Head of caudate nucleus (tissue), 42 donors: ENCODE measurements at places on chromosomes 4 and X.

DNA sequence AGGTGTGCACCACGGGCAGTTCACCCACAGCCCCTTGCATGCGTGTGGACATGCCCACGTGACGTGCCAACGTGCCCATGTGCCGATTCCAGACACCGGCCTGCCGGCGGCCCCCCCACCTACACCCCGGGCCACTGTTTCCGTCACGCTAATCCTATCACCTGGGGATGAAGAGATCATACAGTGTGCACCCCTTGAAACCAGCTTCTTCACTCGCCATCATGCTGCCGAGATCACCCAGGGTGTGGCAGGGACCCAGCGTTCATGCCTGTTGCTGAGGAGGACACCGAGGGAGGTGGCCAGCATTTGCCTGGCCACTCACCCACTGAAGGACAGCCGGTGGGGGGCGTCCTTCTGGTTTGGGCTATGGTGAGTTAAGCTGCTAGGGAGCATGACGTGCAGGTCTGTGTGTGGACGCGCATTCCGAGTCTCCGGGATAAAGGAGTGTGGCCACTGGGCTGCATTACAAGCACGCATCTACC is 14.1 kb downstream of the CTBP1 start:
- DNase-seq, result no peak

DNA sequence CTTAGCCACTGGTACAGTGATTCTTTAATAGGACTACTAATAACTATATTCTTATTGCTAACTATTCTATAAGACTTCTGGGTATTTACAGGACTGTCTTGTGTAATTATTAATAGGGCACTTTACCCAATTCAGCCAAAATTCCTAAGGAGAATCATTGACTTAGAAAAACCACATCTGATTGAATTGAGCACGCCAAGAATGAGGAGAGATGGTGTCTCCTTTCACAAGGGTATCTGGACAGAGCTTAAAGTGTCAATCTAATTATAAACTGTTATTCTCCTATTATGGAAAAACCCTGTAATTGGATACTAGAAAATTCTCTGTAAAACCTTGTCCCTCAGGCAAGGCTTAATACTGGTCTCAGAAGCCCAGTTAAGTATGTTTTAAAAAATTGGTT is 111.1 kb upstream of the TLL1 start:
- no peak for DNase-seq

DNA sequence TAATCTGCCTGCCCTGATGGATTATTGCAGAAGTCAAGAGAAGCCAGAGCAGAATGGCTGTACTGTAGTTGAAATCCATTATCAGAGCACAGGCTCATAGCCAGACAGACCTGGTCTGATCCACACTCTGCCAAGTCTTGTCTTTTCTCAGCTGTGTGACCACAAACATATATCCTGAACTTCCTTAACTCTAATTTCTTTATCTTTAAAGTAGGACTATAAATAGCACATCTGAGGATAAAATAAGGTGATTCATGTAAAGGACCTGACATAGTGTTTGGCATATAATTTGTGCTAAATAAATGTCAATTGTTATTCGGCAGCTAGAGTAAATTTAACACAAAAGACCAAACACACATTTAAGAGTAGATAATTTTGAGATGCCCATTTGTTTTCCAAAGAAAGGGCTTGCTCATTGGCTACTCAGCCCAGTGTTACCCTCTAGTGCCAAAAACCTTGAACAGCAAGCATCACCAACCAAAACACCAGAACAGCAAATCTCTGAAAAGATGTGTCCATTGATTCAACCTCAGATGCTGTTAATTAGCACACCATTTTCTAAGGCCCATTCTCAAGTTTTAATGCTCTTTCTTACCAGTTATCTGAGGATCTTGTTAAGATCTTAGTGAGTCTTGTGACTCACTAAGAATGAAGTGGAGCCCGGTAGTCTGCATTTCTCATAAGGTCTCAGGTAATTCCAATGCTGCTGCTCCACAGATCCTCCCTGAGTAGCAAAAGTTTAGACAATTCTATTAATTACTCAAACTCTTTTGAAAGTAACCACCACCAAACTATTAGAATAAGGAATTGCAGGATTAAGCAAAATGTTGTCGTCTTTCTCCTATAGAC is 108.8 kb downstream of the HHIP start:
- no peak for DNase-seq

GRCh38 chr4:40379248-40379647 is 44.1 kb downstream of the CHRNA9 start:
- DNase-seq, result no peak

GRCh38 chr4:40980318-40980883 is 230.6 kb downstream of the NSUN7 start:
- DNase-seq, result no peak

DNA sequence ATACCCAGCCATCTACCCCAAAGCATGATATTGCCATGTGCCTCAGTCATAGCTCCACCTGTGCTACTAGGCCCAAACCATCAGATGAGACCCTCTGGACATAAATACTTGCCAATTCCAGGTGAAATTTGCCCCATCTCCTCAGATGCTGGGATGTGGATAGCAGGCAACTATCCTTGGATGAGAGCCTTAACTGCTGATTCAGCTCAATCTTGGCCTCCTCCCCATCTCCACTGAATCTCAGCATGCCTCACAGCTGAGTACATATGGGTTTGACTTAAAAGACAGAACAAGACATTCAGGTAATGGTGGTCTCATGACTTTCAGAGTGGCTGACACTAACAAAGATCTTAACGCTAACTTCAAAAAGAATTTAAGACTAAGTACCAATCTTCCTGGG is 50.8 kb upstream of the KLHL13 start:
- no peak for DNase-seq

DNA sequence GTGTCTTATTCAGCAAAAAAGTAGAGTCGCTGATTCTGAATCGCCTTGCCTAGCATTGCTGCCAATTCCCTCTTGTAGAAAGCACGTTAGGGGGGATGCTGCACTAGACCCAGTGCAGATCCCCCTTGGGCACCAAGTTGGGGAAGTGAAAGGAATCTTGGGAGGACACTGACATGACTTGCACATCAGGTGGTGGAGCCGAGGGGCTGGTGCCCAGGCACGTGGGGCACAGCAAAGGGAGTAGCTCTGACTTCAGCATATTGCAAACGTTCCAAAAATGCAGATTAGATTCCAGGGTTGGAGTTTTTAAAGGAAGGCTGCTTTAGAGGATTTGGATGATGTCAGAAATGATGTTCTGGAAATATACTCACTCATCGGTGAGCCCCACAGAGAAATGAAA is 47.4 kb upstream of the GPM6B start:
- no peak for DNase-seq

GRCh38 chr4:20960291-20960690 is 260.0 kb downstream of the PACRGL start:
- DNase-seq, result no peak

DNA sequence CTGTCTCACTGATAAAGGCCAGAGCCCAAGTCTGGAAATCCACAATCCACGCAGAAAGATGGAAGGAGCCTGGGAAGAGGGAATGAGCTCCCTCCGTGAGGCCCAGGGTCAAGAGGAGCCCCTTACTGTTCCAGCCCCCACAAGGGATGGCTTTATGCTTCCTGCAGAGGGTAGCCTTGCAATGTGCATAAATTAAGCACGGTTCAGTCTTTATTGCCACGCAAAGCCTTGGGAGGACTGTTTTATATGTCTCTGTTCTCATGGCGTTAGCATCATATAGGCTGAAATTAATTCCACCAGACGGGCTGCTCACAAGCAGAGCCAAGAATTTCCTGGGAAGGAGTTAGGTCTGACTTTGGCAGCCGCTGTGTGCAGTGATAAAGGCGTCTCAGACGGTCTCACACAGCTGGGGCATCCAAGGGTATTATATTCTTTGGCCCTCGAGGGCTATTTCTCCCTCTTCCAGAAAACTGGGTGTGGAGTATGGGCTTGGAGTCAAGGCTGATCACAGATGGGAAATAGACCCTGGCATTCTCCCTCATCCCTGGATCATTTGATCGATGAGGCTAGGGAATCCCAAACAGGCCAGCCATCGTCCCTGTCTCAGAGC is 38.5 kb downstream of the CYTL1 start:
- DNase-seq, result no peak

- no peak for DNase-seq
These were observed 5.3 kb upstream of the STBD1 start for GRCh38 chr4:76301068-76301774.

- no peak for DNase-seq
These were observed 8.7 kb downstream of the DKK2 start for GRCh38 chr4:107027379-107027778.

- no peak for DNase-seq
These were observed 7.4 kb upstream of the HCCS start for GRCh38 chrX:11103751-11104150.

GRCh38 chr4:36243355-36244256 is 708 bp downstream of the ARAP2 start:
- DNase-seq, result peak; percentile 81

GRCh38 chr4:37124800-37125199 is 119.7 kb upstream of the NWD2 start:
- no peak for DNase-seq

DNA sequence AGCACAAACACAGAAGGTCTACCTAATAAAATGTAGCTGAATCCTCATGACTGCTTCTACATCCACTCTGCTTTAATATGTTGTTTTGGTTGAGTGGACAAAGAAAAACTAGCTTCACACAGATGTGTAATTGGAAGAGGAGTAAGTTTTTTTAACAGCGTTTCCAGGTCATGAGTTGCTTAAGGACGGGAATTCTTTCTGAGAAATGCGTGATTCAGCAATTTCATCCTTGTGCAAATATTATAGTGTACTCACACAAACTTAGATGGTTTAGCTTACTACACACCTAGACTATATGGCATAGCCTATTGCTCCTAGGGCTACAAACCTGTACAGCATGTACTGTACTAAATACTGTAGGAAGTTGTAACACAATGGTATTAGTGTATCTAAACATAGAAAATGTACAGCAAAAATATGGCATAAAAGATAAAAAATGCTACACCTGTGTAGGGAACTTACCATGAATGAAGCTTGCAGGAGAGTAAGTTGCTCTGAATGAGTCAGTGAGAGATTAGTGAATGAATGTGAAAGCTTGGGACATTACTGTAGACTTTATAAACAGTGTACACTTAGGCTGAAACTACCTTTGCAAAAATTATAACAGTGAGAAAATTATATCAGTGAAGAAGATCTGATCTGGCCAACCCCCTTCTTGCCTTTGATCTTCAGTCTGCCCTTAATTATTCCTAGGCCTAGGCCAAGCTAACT is 70.8 kb upstream of the IL15 start:
- no peak for DNase-seq

- no peak for DNase-seq
These were observed 10.8 kb upstream of the ADH1A start for GRCh38 chr4:99301376-99302164.
